ENCODE measurements at places on chromosomes 6 and 20.

GRCh38 chr20:43988867-43989266, 74.2 kb downstream of the TOX2 start:
- no peak for DNase-seq

GRCh38 chr20:14312001-14312400, 25.4 kb downstream of the FLRT3 start:
- DNase-seq = no peak

- no peak for DNase-seq
Measured at GRCh38 chr20:59151820-59152219, 11.8 kb upstream of the ZNF831 start.

DNA sequence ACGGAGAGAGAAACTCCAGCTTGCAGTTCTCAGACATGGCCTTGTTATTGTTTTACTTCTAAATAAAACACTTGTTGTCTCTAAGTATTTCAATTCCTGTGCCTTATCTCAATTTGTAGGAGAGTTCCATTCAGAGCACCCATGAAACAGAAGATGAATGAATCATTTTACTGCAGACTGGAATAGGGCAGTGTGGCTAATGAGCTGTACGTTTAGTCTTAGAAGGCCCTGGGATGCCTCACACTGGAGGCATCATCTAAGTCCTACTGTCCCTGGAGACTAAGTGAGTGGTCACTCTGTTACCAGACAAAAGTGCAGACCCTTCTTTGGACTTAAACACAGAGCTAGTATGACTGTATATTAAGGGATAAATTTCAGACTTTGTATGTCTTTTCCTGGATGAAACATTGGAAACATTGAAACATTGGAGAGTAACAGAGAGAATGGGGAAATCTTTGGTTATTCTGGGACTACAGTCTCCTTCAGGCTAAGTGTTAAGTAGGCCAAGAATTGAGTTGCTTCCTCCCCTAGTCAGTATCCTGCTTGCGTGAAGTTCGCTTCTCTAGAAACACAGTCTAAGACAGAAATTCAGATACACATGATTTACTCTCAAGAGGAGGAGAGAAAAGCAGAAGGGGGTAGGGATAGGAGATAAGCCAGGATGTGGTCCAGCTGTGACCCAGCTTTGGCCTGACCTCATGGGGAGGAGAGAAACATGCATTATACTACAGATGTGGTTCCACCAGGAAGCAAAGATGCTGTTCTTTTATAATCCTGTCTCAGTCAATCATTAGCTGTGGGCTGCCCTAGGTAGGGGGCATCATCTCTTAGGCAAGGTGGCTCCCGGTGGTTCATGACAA, 167.4 kb upstream of the BMP2 start:
- no peak for DNase-seq
